ENCODE measurements at places on chromosomes 6 and 20.
A peak's percentile ranks its signal among the peaks of the same experiment; 100 is the strongest.

- peak; percentile 34 for DNase-seq
Measured at GRCh38 chr6:147283460-147283859, 79.2 kb downstream of the STXBP5 start.

GRCh38 chr20:10501402-10501801 lies 66.3 kb downstream of the SLX4IP start:
- DNase-seq, result no peak

DNA sequence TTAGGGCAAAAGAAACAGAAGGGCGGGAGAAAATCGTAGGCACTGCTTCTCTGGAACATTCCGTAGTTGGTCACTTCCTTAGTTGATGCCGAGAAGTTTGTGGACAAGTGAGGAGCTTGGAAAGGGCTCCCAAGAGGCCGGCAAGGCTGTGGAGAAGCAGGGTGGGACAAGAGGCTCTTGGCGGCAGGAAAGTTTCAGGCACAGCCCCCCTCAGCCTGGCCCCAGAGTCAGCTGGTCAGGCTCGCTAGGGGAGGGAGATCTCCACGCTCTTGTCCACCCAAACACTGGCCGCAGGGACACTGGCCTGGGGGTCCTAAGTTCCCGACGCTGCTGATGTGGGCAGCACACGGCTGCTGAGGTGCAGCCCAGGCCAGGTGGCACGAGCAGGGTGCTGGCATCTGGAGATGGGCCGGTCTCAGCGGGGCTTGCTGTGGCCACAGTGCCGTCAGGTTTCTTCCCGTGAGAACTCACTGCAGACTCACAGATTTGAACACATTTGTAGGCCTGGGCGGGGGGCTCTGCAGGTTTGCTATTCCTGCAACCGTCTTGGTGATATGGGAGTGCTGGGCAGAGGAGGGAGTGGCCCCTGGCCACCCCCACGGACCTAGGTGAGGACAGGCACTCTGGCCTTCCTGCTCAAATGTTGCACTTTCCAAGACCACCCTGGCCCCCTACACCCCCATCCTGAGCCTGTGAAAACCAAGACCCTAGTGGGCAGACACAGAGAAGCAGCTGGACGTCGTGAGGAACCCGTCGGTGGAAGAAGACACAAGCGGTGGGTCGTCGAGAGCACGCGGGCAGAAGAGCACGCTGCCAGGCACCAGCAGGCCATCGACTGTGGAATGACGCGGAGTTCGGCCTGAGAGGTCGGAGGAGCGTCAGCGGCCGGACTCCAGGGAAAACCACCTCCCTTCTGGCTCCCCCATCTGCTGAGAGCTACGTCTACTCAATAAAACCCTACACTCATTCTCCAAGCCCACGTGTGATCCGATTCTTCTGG lies 160.1 kb downstream of the ERMARD start:
- no peak for DNase-seq

GRCh38 chr6:35259948-35260590 lies 534 bp downstream of the ZNF76 start:
- peak; percentile 37 for DNase-seq

DNA sequence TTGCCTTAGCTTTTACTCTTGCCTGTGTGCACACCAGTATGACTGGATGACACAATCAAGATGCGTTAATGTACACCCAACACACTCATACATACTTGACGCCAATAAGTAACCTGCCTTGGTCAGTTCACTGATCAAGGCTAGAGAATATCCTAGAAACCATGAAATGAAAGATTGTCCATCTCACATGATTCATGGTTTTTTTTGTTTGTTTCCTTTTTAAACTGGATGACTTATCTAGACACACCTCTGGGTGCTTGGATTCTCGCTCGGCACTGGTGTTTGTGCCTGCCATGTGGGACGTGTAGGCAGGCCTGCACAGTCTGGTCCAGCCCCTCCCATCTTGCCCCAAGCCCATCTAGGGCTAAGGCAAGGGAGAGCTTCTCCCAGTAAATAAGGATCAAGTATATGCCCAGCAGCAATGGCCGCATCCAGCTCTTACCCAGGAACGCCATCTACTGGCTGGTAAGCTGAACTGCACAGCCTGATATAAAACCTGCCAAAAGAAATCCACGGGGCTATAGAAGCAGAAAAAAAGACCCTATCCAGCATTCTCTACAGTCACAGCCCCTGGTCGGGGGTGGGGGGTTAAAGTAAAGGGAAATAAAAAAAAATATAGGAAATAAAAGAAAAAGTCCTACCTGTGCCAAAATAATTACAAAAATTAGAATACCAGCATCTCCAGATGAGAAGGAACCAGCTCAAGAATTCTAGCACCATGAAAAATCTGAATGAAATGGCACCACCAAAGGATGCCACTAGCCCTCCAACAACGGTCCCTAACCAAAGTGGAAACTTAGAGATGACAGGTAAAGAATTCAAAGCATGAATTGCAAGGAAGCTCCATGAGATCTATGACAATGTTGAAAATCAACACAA lies 73.3 kb downstream of the OTOR start:
- peak; percentile 58 for DNase-seq

- no peak for DNase-seq
Measured at GRCh38 chr6:85136310-85136709, 313.6 kb upstream of the NT5E start.

GRCh38 chr6:127791779-127792528 lies 108.9 kb downstream of the THEMIS start:
- DNase-seq, result no peak

DNA sequence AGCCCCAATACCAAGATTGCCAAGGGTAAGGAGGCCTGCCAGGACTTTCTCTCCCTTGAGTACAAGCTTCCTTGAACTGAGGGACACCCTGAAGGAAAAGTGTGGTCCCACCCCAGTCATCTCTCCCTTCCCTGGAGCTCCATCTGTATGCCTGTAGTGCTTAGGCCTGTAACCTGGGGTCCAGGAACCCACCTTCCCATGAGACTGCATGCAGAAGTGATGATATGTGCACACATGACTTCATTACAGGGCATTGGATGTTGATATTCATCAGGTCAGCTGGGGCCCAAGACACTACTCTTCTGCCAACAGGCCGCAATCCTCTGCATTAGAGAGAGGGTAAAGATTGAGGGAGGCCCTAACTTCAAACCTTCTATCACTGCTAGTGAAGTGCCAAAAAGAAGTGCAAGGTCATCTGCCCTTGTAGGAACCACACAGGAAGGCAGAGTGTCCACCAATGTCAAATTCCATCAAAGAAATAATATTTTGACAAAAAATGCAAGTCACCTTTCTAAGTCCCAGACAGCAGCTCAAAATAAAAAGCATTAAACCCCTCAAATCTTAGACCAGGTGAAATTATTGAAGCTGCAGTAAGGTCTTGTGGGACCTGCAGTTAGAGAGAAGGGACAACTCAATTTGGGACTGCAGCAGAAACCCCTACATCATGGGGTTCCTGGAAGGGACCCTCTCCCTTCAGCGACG lies 5.1 kb downstream of the HLA-F start:
- no peak for DNase-seq

- DNase-seq, result no peak
Measured at GRCh38 chr6:85751374-85752055, 108.8 kb upstream of the SYNCRIP start.

GRCh38 chr6:100001915-100002388 lies 7.9 kb upstream of the MCHR2 start:
- peak; percentile 70 for DNase-seq

DNA sequence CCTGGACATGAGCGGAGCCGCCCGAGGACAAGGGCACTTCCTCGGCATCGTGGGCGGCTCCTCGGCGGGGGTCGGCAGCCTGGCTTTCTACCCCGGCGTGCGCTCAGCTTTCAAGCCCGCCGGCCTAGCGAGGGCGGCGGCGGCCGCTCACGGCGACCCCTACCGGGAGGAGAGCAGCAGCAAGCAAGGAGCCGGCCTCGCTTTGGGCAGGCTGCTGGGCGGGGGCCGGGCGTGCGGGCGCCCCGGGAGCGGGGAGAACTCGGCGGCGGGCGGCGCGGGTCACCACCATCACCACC lies 6.7 kb downstream of the PRDM13 start:
- peak; percentile 31 for DNase-seq

- no peak for DNase-seq
Measured at GRCh38 chr6:34468378-34468892, 2.6 kb downstream of the PACSIN1 start.

DNA sequence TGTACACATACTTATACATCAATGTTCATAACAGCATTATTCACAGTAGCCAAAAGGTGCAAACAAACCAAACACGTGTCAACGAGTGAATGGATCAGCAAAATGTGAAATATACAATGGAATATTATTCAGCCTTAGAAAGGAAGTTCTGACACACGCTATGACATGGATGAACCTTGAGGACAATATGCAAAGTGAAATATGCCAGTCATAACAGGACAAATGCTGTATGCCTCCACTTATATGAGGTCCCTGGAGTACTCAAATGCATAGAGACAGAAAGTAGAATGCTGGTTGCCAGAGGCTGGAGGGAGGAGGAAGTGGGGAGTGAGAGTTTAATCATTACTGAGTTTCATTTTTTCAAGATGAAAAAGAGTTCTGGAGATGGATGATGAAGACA lies 37.8 kb upstream of the IGF2R start:
- no peak for DNase-seq

- peak; percentile 93 for DNase-seq
Measured at GRCh38 chr6:136113736-136114173, 136.4 kb downstream of the MTFR2 start.

DNA sequence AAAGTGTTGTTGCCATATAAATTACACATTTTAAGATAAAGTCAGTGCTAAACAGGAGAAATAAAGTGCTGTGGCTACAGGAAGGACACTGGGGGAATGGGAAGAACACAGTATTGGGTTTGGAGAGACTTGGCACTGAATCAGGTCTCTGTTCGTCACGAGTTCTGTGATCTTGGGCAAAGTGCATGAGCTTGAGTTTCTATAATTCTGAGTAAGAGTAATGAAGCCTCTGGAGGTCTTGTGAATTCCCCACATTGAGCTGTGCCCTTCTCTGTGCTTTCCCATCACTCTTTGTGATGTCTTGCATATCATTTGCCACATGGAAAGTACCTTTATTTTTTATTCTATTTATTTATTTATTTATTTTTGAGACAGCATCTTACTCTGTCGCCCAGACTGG lies 16.8 kb upstream of the EEF1A1 start:
- no peak for DNase-seq

DNA sequence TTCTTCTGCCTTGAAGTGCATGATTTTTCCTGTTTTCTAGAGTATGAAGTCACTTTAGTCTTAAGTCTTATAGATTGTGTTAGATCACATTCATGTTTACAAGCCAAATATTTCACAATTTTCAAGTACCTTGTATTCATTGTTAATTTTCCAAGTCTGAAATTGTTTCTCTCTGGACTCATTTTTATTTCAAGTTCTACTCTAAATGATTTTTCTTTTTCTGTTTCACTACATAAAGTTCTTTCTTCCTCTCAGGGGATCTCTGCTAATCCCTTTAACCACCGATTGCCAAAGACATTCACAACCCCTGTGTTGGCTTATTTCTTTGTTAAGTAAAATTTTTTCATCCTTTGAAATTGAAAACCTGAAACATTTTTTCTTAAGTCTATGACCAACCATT lies 805.7 kb downstream of the KIF16B start:
- DNase-seq, result no peak

DNA sequence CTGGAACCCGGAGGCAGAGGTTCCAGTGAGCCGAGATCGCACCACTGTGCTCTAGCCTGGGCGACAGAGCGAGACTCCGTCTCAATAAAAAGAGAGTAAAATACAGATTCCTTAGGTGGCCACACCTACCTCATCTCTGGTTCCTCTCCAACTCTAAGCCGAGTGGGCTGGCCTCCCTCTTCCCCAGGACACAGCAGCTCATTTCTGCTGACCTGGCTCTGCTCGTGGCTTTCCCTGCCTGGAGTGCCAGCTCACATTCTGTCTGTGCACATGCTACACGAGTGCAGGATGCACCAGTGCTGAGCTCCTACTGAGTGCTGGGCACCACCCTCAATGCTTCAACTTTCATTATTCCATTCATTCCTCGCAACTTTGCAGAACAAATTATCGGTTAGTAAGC lies 28.8 kb downstream of the EFCAB8 start:
- no peak for DNase-seq

- peak; percentile 58 for DNase-seq
Measured at GRCh38 chr6:28907394-28907793, 16.4 kb downstream of the TRIM27 start.

DNA sequence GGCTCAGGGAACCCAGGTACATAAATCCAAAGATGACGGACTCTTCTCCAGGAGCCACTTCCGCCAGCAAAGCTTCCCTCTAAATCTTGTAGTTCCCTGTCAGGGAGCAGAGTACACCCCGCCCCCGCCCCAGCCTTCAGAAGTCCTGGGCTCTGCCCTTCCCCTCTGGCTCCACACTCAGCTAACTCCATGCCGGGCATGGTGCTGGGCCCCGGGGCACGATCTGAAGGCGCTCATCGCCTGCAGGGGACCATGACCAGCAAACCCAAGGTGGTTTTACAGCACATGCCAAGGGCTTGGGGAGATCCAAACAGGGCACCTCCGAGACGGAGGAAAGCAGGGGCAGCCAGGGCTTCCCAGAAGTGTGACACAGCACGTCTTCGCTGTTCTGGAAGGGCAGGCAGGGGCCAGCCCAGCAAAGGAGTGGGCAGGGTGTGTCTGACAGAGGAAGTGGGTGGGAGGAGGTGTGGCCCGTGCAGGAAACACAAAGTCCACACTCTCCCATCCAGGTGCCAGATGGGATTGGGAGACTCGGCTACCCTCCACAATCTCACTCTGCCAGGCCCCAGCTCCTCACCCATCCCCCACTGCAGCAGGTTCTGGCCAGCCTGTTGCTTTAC lies 41.6 kb upstream of the SLC22A2 start:
- no peak for DNase-seq

GRCh38 chr20:63150911-63151531 lies 64.9 kb downstream of the YTHDF1 start:
- no peak for DNase-seq

GRCh38 chr20:50027611-50028105 lies 44.9 kb downstream of the SNAI1 start:
- DNase-seq, result peak; percentile 95

DNA sequence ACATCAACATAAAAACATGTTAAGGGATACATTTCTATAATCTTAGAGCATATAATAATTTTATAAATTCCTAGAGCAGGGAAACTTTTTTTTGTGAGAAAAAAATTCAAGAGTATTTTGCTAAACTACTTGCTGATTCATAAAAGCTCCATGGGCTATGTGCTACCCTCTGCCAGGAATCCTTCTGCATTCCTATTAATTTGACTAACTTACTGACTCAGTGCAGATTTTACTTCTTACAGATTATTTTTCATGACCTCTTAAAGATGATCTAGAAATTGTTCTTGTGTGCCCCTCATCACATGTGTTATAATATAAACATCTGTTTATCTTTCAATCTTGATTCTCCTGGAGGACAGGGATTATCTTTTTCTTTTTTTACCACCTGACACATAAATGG lies 5.7 kb downstream of the VTA1 start:
- peak; percentile 79 for DNase-seq

DNA sequence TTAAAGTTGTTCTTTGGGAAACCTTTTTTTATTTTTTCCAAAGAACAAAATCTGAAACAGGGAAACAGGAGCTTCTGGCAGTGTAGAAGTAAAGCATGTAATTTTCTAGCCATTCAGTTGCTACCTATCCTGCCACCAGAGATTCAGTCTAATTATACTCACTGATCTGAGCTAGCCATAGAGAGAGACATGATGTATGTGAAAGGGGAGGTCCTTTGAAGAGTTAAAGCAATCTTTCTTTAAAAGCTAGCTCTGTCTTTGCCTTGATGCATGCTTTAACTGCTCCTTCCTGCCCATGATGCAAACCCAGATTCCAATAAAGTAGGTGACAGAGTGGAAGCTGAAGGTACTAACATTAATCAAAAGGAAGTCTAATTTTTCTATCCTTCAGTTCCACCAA lies 114.1 kb upstream of the GRIK2 start:
- no peak for DNase-seq

Data from cardiac fibroblast (primary cell).